ENCODE measurements at places on chromosomes 7 and 10.

DNA sequence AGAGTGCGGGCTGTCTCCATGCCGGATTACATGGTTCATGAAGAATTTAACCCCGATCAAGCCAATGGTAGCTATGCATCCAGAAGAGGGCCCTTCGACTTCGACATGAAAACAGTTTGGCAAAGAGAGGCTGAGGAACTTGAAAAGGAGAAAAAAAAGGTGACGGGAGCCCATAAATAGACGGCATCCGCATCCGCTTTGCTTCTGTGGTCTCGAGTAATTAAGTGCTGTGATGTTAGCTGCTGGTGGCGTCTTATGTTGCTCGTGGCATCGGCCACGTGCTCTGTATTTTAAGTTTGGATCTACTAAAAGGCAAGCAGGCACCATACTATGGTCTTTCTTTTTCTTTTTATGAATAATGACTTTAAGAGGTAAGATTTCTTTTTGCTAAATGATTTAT lies 11.1 kb downstream of the C7orf57 start:
- DNase-seq, result no peak

DNA sequence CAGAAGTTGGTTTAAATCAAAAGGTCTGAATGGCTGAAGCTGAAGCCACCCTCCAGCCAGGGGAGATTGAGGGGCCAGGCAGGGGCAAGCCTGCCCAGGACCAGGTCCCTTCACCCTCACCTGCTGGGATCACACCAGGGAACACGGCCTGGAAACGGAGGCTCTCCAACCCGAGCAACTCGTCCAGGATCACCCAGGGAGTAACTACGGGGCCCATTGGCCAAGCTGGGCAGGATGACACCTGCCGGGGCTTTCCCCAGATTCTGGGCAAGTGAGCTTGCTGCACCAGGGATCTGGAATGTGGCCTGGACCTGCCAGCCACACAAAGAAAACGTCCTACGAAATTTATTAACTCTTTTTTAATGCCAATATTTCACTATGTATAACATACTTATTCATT lies 30.4 kb upstream of the PPP2R2D start:
- DNase-seq, result no peak

GRCh38 chr10:92381543-92381954 lies 90.6 kb downstream of the MARCHF5 start:
- DNase-seq, result no peak

DNA sequence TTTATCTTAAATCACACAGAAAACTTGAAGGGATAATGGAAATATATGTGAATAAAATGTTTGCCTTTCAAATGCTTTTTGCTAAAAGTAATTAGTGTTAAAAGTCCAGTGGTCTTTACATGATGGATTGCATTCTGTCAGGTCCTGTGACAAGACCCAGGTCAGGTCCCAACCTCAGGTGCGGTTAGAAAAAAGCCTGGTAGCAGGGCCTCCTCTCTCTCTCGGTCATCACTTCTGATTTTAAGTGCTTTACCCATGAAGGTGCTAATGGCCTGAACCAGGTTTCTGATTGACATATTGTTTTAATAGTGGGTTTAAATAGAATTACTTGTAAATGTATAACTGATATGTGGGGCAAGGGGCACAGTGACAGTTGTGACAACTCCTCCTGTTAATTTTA lies 736.3 kb downstream of the POM121L12 start:
- no peak for DNase-seq

DNA sequence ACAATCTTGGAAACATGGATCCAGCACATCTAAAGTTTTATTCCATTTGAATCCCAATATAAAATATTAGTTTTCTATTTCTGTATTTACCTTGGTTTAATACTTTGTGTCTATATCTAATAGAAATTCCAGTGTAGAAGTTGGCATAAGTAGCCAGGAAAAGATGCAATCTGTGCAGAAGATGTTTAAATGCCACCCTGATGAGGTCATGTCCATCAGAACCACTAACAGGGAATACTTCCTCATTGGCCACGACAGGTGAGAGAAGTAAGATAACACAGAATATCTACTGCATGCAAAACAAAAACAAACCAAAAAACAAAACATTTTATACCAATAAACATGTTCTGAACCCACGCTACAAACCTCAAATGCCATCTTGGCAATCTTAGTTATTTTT lies 15.7 kb downstream of the PLEKHS1 start:
- DNase-seq, result no peak

DNA sequence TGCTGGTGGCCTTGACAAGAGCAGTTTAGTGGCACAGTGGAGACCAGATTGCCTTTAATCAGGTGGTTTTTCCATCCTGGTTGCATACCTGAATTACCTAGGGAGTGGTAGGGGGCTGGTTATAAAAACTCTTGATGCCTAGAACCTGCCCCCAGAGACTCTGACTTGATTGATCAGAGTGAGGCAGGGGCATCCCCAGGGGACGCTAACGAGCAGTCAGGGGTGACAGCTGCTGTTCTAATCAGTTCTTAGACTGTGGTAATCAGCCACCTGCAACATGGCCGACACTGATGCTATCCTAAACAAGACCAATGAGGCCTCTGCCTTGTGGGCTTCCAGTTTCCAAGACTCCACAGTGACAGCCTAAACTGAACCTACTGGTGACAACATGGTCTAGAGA lies 2.0 kb upstream of the OPALIN start:
- no peak for DNase-seq

DNA sequence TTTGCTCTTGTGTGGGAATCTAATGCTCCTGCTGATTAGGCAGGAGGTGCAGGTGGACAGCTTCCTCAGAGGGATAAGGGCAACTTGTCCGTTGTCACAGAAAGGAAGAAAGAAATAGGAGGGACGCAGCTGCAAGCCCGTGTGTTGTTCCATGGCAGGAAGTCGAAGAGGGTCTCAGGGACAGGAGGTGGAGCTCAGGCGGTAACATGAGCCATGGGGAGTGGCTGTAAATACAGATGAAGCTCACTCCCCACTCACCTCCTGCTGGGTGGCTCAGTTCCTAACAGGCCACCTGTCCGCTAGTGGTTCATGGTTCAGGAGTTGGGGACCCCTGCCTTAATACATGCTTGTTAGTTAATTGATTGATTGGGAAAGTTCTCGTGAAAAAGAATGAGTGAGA lies 101.7 kb upstream of the SFMBT2 start:
- no peak for DNase-seq

GRCh38 chr10:69686866-69687265 lies 56.8 kb downstream of the FAM241B start:
- DNase-seq, result no peak

DNA sequence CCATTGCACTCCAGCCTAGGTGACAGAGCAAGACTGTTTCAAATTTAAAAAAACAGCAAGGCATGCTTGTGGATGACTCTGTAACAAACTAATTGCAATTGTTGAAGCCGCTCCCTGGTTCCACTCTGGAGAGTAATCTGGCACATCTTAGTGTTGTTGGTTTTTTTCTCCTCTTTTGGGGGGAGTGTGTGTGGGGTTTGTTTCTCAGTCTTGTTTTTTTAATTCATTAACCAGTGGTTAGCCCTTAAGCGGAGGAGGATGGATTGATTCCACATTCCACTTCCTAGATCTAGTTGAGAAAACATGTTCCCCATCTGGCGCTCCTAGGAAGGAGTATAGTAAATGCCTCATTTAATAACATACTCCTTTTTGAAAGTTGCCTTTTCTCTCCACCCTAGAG lies 8.6 kb upstream of the ZNF713 start:
- no peak for DNase-seq

DNA sequence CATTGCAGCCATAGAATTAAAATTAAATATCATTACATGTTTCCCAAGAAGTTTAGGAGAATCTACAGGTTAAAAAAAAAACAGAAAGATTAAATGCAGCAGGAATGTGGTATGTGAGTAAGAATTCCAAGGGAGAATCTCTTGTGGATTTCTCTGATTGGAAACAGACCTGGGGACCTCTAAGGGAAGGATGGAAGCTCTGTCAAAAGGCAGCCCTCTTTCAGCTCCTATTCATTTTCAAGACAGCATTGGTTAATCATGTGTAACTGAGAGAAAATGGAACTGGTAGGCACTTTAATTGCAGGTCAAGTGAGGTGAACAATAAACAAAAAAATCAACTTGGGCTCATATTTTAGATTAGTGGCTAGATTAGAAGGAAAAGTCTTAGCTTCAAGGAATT lies 81.4 kb upstream of the MTPN start:
- no peak for DNase-seq

GRCh38 chr10:14416308-14416700 lies 85.6 kb upstream of the FRMD4A start:
- DNase-seq, result no peak

DNA sequence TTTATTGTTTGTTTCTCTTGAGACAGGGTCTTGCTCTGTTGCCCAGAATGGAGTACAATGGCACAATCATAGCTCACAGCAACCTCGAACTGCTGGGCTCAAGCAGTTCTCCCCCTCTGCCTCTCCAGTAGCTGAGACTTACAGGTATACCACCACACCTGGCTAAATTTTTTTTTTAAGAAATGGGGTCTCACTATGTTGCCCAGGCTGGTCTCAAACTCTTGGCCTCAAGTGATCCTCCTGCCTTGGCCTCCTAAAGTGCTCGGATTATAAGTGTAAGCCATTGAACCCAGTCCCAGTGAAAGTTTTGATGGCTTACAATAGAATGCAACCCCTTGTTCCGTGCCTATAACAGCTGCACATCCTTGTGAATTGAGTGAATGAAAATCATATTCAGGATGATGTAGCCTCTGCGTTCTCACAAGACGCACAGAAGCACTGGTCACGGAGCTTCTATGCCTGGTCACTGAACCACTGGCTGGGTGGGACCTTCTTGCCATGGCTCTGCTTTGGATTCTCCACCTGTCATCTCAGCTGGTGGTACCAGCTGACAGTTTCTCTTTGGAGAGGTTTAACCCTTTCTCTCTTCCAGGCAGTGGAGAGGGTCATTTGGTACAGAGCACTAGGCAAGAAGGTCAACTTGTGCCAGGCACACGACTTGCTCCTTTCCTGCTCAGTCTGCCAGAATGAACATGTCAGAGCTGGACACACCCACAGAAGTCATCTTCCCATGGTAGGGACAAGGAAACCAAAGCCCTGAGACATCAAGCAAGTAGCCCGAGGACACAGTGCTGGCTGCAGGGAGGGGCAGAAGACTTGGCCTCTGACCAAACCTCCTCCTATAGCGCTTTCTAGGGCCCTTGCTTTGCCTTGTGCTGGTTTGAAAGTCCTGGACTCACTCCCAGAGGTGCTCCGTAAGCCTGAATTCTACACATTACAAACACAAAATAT lies 89.6 kb downstream of the ATXN7L1 start:
- no peak for DNase-seq

- DNase-seq, result peak; percentile 65
Measured at GRCh38 chr10:103757531-103758293, 97.7 kb downstream of the SH3PXD2A start.

- DNase-seq, result no peak
Measured at GRCh38 chr7:15862016-15862780, 175.7 kb upstream of the MEOX2 start.

DNA sequence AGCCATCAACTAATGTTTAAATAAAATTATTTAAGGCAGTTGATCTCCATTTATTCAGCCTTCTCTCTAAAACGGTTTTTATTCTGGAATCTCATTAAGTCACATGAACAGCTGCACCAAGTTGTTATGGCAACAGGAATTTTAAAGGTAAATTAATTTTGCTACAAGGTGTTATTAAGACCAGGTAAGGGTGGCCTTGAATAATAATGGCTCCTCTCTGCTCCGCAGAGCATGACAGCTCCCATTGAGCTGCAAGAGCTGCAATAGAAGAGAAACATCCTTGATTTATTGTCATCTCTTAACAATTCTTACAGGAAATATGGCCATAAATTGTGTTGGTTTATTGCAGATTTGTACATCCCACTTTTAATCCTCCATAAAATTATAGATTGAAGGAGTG lies 165.8 kb downstream of the KLF6 start:
- no peak for DNase-seq

DNA sequence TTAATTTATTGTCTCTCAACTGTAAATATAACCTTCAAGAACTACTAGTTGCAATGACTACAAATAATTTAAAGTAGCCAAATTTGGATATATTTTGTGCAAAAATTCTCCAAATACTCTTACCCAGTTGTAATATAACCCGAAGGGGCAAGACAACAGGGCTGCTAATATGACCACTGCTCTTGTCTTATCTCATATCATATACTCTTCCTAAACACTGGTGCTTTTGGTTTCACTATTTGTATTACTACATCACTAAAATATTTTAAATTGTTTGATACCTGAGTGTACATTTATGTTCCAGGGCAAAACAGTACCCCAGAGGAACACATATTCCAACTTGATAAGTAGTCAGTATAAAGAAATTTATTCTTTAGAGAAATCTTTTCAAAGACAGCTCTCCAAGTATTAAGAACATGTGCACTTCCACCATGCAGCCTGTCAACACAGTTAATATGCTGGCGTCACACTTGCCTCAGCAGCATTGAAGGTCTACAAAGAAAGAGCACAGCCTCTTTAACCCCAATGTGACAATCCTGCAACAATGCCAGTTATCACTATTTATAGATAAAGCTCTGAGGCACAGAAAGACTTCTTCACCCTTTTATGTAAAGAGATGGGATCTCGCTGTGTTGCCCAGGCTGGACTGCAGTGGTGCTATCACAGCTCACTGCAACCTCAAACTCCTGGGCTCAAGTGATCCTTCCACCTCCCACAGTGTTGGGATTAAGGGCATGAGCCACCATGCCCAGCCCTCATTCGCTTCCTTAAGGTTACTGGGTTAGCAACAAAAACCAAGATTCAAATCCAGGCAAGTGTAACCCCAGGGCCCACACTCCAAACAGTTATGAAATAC lies 37.8 kb downstream of the RHEB start:
- DNase-seq, result no peak

DNA sequence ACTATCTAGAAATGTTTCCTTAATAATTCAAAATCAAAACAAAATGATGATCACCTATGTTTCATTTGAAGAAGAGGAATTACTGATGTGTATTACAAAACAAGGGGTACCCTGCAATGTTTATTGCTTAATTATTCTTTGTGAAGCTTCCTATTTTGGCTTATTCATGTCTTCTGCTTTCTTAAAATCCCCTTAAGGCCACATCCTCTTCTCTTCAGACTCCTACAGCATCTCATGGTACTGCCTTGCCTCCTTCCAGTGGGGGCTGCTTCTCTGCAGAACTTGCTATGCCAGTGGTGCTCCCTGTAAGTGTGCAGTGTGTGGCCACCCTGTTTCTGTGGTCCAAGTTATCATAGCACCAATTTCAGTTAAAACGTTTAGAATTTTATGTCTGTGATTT lies 35.0 kb downstream of the CCDC146 start:
- DNase-seq, result no peak

DNA sequence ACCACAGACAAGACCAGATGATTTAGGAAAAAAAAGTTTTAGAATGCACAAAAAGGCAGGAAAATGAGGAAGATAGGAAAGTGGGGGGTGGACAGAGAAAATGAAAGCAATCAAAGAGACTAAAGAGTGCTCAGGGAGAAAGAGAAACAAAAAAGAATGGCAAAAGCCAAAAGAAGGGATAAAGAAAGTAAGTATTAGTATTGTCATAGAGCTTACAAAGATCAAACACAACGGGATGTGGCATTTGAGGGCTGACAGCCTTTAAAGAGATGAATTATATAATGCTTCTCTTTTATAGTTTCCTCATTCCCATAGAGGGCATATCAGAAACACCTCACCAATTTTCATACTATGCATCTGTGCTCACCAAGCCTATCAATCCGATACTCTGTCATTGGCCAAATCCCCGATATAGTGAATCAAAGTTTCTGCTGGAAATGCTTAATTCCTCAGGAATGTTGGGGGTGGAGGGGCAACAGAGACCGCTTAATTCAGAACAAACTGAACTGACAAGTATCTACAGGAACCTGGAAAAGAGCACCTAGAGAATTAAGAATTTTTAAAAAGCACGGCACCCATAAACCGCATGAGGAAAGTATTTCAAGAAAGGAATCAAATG lies 2.7 kb downstream of the COG5 start:
- no peak for DNase-seq

All from HCEC 1CT (cell line).